ENCODE measurements at places on chromosomes 11 and 22. TPM values are rescaled to one million over a fixed set of nuclear protein-coding genes. Genes with fewer than 3 reads are reported as not detected.

OR8D4 gene
- not detected for total RNA-seq

MAPK8IP2 gene
- total RNA-seq: 4.3 TPM

MAJIN gene
- not detected for total RNA-seq

PLEKHB1 gene
- total RNA-seq: 0.54 TPM

SYT13 gene
- total RNA-seq: 8.9 TPM

CCDC73 gene
- total RNA-seq: 0.06 TPM

CTSC gene
- total RNA-seq: 67.0 TPM

APOA1 gene
- not detected for total RNA-seq

TMEM45B gene
- total RNA-seq: not detected

NAGA gene
- total RNA-seq: 7.9 TPM

MS4A1 gene
- not detected for total RNA-seq

PAX6 gene
- 1.6 TPM for total RNA-seq

FREY1 gene
- 0.66 TPM for total RNA-seq

TBX10 gene
- not detected for total RNA-seq

IRF7 gene
- total RNA-seq: 7.8 TPM

MMP7 gene
- 27.4 TPM for total RNA-seq

All from A549 treated with DMSO at 1 μM for 4 hours (cell line).